ENCODE measurements at places on chromosomes 4 and X. TPM values are rescaled to one million over a fixed set of nuclear protein-coding genes. Genes with fewer than 3 reads are reported as not detected.

- no peak overlapping the region for H3K27ac ChIP-seq
- DNase-seq = peak; percentile 49
- H3K36me3 ChIP-seq = no peaks in the 10 kb centered on the region
- H3K27me3 ChIP-seq = peaks cover 26% of the 10 kb centered on the region
These were observed 547 bp downstream of the GUCY1A1 start for GRCh38 chr4:155667222-155667567.

GRCh38 chr4:138871555-138871875, 144.1 kb upstream of the NOCT start:
- no peaks in the 10 kb centered on the region for H3K36me3 ChIP-seq
- no peak for DNase-seq
- no peak overlapping the region for H3K4me3 ChIP-seq

GRCh38 chr4:141763374-141763773, 127.0 kb downstream of the IL15 start:
- H3K4me1 ChIP-seq = no peaks in the 10 kb centered on the region
- no peak overlapping the region for H3K27ac ChIP-seq
- H3K27me3 ChIP-seq = no peaks in the 10 kb centered on the region
- no peak for DNase-seq
- H3K36me3 ChIP-seq = no peaks in the 10 kb centered on the region

GRCh38 chrX:7149411-7149810, 1.5 kb upstream of the PUDP start:
- H3K27me3 ChIP-seq = no peaks in the 10 kb centered on the region
- peak overlapping the region; percentile 95 for H3K4me3 ChIP-seq
- peaks cover 17% of the 10 kb centered on the region for H3K4me1 ChIP-seq
- H3K27ac ChIP-seq = no peak overlapping the region

The TMSB15B gene
- 12.4 TPM for polyA plus RNA-seq

The RGN gene
- not detected for polyA plus RNA-seq

GRCh38 chrX:65994519-65995506, 45.1 kb downstream of the VSIG4 start:
- no peak overlapping the region for H3K27ac ChIP-seq
- DNase-seq = no peak
- no peak overlapping the region for H3K4me3 ChIP-seq
- H3K4me1 ChIP-seq = peaks cover 38% of the 10 kb centered on the region
- no peaks in the 10 kb centered on the region for H3K27me3 ChIP-seq

DNA sequence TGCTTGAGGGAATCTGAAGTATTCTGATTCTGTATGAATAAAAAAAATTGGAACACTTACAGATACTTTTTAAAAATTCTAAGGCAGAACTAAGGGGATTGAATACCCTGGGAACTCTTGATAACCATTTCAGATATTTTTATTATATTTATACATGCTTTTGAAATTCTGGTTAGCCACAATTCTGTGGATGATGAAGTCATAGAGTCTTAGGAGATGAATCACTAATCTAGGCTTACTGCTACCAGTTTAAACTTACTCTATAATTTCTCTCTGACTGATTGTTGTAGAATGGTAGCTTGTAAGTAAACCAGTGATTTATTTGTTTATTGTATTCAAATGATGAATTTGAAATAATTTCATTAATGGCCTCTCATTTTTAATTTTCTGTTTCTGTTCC, 11.4 kb upstream of the SLAIN2 start:
- H3K27ac ChIP-seq = no peak overlapping the region
- DNase-seq = no peak
- H3K27me3 ChIP-seq = peaks cover 17% of the 10 kb centered on the region
- H3K4me3 ChIP-seq = no peak overlapping the region

- no peaks in the 10 kb centered on the region for H3K36me3 ChIP-seq
- DNase-seq = no peak
- H3K4me3 ChIP-seq = no peak overlapping the region
- H3K4me1 ChIP-seq = no peaks in the 10 kb centered on the region
- no peaks in the 10 kb centered on the region for H3K27me3 ChIP-seq
These were observed 9.0 kb upstream of the PAGE5 start for GRCh38 chrX:55210931-55211677.

GRCh38 chr4:172707622-172708021, 461.0 kb upstream of the GALNT7 start:
- no peak for DNase-seq
- no peak overlapping the region for H3K27ac ChIP-seq
- H3K36me3 ChIP-seq = no peaks in the 10 kb centered on the region
- no peak overlapping the region for H3K4me3 ChIP-seq

The DGAT2L6 gene
- not detected for polyA plus RNA-seq

DNA sequence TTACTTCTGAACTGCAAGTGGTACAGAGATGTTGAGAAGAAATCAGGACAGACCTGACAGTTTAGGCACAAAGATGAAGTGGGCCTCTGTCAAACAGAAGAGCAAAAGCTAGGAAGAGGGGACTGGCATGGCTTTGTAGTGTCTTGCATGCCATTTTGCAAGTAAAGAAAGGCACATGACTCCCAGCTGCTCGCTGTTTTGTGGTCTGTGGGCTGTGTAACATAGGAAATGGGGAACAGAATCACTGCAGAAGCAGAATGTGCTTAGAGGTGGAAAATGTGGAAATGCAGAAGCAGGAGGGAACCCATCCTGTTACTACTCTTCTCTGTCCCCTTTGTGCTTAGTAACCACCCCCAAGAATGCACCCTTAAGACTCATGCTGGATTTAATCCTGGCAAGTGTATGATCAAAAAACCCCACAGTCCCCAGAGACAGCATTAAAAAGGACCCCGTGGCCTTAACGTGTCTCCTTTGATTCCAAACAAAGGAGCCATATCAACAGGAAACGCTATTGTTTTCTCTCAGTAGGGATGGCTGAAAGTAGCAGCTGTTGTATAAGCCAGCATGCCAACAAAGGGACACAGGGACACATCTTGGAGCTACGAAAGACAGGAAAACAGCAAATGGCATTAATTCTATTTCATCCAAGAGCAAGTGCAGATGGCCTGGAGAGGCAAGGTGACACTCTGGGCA, 177.6 kb upstream of the GLRA2 start:
- H3K36me3 ChIP-seq = peaks cover 1% of the 10 kb centered on the region
- no peaks in the 10 kb centered on the region for H3K4me1 ChIP-seq
- H3K4me3 ChIP-seq = no peak overlapping the region
- DNase-seq = no peak
- no peaks in the 10 kb centered on the region for H3K27me3 ChIP-seq
- no peak overlapping the region for H3K27ac ChIP-seq

GRCh38 chrX:40050532-40050931, 47.2 kb downstream of the BCOR start:
- peaks cover 54% of the 10 kb centered on the region for H3K36me3 ChIP-seq
- H3K27ac ChIP-seq = no peak overlapping the region
- H3K4me3 ChIP-seq = no peak overlapping the region
- H3K4me1 ChIP-seq = no peaks in the 10 kb centered on the region
- DNase-seq = no peak
- no peaks in the 10 kb centered on the region for H3K27me3 ChIP-seq

The SLC6A8 gene
- 0.06 TPM for polyA plus RNA-seq

GRCh38 chr4:165096776-165097175, 15.9 kb downstream of the TMEM192 start:
- peaks cover 5% of the 10 kb centered on the region for H3K36me3 ChIP-seq
- no peak for DNase-seq
- no peaks in the 10 kb centered on the region for H3K27me3 ChIP-seq
- H3K27ac ChIP-seq = no peak overlapping the region
- H3K4me1 ChIP-seq = no peaks in the 10 kb centered on the region

DNA sequence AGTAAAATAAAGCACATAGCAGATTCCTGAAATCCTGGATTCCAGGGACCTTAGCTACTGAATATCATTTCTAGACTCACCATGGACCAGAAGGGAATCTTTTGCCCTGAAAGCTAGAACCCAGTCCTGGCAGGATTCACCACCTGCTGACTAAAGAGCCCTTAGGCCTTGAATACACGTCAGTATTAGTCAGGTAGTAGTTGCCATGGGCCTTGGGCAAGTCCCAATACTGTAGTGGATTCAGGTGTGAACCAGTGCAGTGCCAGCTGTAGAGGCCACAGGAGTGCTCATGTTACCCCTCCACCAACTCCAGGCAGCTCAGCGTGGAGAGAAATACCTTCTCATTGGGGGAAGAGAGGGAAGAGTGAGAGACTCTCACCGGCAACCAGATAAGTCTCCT, 64.1 kb upstream of the UBQLN2 start:
- no peak overlapping the region for H3K27ac ChIP-seq
- no peak for DNase-seq
- H3K4me1 ChIP-seq = no peaks in the 10 kb centered on the region

DNA sequence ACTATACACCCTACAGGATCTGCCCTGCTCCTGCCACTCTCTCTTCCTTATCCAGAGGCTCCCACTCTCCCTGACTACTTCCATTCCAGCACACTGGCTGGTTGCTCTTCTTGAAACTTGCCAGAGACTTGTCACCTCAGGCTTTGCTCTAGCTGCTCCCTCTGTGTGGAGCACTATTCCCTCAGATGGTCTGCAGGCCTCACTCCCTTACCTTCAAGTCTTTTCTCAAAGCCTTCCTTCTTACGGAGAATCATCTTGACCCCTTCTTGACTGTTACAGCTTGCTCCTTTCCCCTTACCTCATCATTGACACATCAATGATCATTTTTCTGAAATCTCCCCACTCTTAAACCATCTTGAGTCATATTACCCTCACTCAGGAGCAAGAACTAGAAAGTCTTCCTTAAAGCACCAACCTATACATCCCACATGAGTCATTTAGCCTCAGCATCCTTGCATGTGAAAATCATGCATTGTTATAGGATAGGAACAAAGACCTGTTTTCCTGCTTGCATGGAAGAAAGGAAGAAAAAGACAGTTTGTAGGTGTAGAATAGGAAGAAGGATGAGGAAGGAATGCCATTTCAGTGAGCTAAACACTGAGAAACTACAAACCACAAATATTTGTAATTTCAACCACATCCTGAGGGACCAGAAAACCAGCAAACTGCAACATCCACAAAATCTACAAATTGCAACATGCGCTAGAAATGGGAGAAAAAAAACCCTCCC, 55.7 kb downstream of the ANTXR2 start:
- no peak overlapping the region for H3K27ac ChIP-seq
- H3K4me3 ChIP-seq = no peak overlapping the region
- H3K27me3 ChIP-seq = no peaks in the 10 kb centered on the region

DNA sequence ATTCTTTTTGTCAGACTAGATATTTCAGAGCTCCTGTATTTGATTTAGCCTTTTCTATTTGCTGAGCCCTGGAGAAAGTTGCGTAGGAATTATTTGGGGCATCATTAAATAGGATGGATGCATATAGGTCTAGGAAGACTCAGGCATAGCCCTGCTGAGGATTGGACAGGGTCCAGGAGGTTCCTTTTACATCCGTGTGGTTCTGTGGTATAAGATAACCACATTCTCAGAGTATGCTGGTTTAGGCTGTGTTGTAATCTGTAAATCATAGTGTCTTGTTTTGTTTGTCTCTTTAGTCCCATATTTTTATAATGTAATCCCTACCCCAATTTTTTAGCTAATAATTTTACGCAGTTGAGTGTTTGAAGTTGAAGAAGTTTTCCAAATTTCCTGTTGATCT, 513.7 kb downstream of the RPA4 start:
- H3K4me3 ChIP-seq = no peak overlapping the region
- no peak overlapping the region for H3K27ac ChIP-seq
- H3K36me3 ChIP-seq = no peaks in the 10 kb centered on the region
- no peak for DNase-seq
- H3K27me3 ChIP-seq = no peaks in the 10 kb centered on the region

The CXorf49 gene
- polyA plus RNA-seq = not detected

Data from naive B cell (primary cell).